Cardiac septum (tissue), 1 donor: ENCODE measurements at places on chromosomes 2 and 18. TPM values are rescaled to one million over a fixed set of nuclear protein-coding genes. Genes with fewer than 3 reads are reported as not detected.

Gene ABCB11
- 0.03 TPM for total RNA-seq

Gene RBM43
- 1.5 TPM for total RNA-seq

Gene ASTL
- total RNA-seq: not detected

Gene ARHGAP15
- total RNA-seq: 6.8 TPM

Gene ITPRIPL1
- 0.83 TPM for total RNA-seq

Gene RBMS1
- total RNA-seq: 75.3 TPM

Gene CAD
- 11.0 TPM for total RNA-seq

Gene HOXD8
- total RNA-seq: 1.1 TPM

DNA sequence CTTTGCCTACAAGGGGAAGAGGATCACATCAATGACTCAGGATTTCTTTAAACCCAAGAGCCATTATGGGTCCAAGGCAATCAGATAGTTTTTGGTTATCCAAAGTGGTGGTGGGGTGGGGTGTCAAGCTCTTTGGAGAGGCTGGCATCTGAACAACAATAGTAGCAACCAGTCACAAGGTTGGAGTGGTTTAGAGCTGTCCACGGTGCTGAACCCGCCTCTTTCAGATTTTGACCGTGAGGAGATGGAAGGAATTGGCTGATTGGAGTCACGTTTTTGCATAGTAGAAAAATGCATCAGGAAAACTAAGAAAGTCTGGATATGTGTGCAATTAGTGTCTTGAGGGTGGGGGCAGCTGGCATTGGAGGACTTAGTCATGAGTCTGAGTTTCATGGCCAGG, 159.9 kb downstream of the LOXHD1 start:
- no peak for DNase-seq

DNA sequence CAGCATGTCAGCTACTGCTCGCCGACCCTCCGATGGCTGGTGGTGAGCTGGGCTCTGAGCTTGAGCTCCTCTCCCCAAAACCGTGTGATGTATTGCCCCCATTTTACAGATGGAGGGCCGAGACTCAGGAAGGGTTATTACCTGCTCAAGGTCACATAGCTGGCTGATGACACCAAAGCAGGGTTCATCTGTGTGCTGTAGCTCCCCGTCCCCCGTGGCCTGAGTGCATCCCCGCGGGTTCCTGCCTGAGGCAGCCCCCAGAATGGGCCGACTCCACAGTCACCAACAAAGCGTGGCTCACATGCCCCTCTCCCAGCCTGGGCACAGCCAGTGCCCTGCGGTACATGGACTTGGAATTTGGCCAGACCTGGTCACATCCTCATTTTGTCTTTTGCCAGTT, 198.6 kb downstream of the TFCP2L1 start:
- DNase-seq: no peak

DNA sequence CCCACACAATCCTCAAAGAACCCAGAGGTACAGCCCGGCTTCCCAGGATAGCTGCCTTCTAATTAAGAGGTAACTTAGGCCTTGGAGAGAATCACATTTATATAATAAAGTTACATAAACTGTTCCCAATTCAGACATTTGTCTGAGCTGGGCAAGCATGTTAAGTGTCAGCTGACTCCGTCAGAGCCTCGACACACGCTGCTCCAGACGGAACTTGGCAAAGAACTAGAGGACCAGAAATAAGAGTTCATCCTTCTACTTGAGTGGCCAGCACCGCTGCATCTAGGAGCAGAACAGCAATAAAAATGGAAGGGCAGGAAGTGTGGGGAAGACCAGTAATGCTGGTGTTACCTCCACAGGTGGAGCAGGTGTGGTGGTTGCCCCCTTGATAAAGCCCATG, 80.5 kb downstream of the MYO5B start:
- DNase-seq: no peak

DNA sequence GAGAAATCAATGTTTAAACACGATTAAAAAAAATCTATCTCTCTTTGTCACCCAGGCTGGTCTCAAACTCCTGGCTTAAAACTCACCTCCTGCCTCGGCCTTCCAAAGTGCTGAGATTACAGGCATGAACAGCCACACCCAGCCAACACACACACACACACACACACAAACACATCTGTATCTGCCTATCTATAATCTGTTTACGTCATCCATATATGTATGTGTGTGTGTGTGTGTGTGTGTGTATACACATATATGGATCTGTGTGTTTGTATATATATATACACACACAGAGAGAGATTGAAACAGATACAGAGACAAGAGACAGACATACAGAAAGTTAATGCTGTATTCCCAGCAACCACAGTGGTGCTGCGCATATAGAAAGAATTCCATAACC, 497.1 kb downstream of the DSC3 start:
- DNase-seq: no peak

- no peak for DNase-seq
Observed at GRCh38 chr18:8938817-8939216, 163.7 kb upstream of the NDUFV2 start.

- DNase-seq: no peak
Observed at GRCh38 chr18:55850904-55851303, 262.9 kb upstream of the TCF4 start.

DNA sequence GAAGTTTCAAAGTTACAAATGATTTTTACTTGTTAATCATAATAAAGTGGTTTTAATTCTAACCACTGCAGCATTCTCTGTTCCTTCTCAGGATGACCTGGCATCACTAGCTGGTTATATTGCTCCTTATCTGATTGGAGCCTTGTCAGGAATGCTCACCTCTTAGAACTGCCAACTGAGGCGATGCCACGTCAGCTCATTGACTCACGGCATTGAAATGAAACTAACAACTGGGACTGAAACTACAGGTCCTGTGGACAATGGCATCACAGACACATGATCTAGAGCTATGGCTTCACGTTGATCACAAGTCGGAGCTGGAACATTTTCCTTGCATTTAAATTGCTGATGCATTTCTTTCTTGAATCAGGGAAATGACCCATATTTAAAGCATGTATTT, 54.9 kb upstream of the MAP2 start:
- DNase-seq: no peak

DNA sequence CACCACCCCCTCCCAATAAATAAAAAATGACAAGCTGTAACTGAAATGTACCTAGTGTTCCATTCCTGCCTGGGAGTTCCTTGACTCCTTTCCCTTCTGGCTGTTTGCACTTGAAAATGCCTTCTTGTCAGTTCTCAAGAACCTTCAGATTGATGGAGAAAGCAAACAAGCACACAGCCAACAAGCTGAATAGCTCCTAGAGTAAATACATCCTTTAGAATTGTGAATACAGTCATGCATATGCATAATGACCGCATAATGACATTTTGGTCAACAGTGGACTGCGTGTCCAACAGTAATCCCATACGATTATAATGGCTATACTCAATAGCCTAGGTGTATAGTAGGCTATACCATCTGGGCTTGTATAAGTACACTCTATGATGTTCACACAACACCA, 97.0 kb downstream of the LYPD6 start:
- no peak for DNase-seq

- DNase-seq: no peak
Observed at GRCh38 chr18:42883169-42883568, 232.3 kb downstream of the RIT2 start.

DNA sequence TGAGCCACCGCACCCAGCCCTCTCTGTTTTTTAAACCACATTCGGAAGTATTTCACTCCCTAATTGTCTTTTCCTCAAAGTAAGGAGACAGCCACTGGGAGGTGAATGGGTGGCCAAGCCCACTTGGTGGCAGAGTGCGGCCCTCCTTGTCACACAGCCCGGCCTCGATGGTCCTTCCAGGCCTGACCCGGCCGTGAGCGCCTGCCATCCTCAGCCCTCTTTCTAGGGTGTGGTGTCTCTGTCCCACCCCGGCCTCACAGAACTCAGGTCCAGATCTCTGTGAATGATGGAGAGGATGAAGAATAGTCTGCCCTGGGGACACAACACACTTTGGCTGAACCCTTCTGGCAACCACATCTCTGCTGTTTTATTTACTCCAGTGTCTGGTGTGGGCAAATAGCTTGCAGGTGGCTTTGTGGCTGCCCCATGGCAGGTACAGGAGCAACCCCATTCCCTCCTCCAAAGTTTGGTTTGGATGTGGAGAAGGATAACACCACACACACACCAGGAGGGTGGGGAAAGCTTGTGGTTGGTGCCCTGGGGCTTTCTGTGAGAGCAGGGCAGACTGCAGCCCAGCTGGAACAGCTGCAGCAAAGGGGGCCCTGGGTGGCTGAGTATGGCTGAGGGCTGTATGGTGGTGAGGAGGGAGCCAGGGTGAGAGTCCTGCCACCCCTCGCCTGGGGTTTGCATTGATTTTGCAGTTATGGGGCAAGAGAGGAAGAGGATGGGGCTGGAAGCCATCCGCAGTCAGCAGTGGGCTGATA, 88.6 kb downstream of the FAM168B start:
- DNase-seq: no peak

- no peak for DNase-seq
Observed at GRCh38 chr2:159292157-159292556, 5.7 kb upstream of the WDSUB1 start.

- no peak for DNase-seq
Observed at GRCh38 chr18:23732439-23732838, 43.2 kb downstream of the LAMA3 start.

DNA sequence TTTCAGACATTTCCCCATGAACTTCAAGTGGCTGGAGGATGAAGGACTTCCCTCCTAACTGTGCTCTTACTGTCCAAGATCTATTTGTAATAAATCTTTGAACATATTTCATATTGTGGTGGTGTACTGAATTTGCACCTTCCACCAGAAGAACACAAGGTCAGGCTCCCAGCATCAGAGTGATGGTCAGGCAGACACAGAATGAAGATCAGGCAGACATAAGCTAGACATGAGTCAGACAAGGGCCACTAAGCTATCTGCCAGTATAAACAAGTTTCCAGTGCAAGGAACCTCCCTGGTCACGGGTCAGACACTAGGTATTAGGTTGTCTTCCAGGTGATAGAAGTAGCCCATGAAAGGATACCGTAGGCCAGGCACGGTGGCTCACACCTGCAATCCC, 20.0 kb downstream of the AQP12B start:
- DNase-seq: no peak

GRCh38 chr2:202976809-202977208, 37.9 kb upstream of the NBEAL1 start:
- no peak for DNase-seq

DNA sequence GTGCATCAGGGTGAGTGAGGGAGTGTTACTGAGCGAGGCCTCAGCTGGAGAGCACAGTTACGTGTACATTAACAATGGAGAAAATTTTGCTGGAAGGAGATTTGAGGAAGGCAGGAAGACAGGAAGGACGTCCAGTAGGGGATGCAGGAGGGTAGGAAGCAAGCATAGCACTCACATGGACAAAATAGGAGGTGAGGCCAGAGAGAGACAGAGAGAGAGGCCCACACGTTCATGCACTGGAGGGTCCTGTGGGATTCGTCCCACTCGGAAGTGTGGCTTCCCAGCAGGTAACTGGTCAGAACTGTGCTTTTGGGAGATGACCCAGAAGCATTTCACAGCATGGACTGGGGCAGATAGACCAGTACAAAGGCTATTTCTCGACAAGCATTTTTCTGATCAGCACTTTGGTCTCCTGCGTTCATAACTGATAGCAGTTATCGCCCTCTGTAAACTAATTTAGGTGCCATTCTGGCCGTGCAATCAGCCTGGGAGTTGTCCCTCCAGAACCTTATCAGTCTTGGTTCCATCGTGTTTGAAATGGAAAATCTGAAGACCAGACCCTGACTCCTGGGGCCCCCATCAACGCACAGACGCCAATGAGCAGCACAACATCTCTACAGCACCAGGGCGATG, 5.7 kb downstream of the LCT start:
- no peak for DNase-seq
